ENCODE measurements at places on chromosomes 16 and 17.

GRCh38 chr16:66274335-66275110, 92.0 kb upstream of the CDH5 start:
- DNase-seq, result no peak

- no peak for DNase-seq
Measured at GRCh38 chr17:68684949-68685357, 83.8 kb upstream of the FAM20A start.

GRCh38 chr16:11539641-11540050, 47.1 kb downstream of the LITAF start:
- DNase-seq, result no peak

- no peak for DNase-seq
Measured at GRCh38 chr16:72785886-72786285, 262.0 kb downstream of the ZFHX3 start.

GRCh38 chr17:40864661-40865390, 2.2 kb downstream of the KRT12 start:
- no peak for DNase-seq

DNA sequence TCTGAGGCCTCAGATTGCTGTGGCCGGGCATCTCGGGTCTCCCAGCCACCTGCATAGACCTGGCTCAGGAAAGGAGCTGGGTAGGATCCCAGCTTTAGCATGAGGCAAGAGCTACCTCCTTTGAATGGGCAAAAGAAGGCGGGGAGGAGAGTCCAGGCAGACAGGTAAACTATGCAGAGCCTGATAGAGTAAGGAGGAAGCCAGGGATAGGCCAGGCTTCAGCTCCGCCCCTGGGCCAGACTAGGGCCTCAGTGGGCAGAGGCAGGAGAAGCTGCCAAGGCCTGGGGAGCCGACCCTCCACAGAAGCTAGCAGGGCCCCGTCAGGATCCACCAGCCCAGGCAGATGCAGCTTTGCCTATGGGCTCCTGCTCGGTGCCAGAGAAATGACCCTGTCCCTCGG, 22.6 kb upstream of the UBE2G1 start:
- no peak for DNase-seq

DNA sequence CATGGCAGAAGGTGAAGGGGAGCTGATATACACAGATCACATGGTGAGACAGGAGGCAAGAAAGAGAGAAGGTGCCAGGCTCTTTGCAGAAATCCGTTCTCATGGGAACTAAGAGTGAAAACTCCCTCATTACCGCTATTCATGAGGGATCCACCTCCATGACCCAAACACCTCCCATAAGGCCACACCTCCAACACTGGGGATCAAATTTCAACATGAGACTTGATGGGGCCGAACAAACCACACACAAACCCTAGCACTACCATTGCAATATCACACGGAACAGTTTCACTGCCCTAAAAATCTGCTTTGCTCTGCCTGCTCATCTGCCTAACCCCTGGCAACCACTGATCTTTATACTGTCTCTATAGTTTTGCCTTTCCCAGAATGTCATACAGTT, 34.8 kb downstream of the C17orf67 start:
- DNase-seq, result no peak

- DNase-seq, result no peak
Measured at GRCh38 chr16:652454-653305, 3.5 kb downstream of the WDR90 start.

Measured in CD8-positive, alpha-beta T cell (primary cell).